D341Med (cell line): ENCODE measurements at places on chromosomes 2 and 18.

- no peak for DNase-seq
These were observed 165.0 kb upstream of the SMIM21 start for GRCh38 chr18:75592527-75592926.

DNA sequence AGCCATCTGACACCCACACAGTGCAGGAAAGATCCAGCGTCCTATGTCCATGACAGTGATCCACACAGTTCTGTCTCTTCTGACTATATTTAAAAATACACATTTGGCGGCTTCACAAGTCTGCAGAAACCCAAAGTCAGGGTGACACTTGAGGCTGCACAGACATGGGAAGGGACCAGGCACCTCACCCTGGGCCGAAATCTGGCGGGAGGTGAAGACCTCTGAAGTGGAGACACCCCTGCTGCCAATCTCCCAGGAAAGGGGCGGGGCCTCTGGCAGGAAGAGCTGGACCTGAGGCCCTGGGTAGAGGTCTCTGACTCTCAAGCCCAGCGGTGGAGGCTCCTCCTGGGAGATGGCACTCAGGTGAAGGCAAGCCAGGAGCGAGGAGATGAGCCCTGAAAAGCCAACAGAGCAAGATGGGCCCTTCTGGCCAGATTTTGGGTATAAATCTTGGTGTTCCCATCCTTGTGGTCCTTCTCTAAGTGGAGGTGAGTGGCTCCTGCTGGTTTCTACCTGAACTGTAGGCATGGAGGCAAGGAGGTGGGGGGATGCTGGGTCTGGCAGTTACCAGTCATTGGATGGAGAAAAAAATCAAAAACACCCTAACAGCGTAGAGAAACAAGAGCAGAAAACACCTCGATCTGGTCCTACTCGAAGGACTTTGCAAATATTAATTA is 248.4 kb downstream of the HDAC4 start:
- DNase-seq: no peak

- no peak for DNase-seq
These were observed 24.2 kb downstream of the SNORC start for GRCh38 chr2:232894251-232894650.

DNA sequence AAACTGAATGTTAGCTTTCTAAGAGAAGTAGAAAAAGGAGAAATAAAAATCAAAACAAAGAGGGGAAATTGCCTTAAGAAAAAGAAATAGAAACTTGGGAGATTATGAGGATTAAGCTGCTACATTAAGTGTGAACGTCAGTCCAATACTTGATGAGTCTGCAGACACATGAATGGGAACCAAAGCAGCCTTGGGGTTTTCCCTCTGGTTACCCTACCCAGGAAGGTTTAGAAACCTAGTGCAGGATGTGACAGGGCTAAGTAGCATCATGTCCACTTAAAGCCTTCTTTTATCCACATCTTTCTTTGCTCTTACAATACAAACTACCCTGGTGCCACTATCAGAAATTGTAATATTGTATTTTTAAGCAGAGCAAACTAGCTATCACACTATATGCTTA is 22.3 kb downstream of the SLC35F5 start:
- DNase-seq: no peak

DNA sequence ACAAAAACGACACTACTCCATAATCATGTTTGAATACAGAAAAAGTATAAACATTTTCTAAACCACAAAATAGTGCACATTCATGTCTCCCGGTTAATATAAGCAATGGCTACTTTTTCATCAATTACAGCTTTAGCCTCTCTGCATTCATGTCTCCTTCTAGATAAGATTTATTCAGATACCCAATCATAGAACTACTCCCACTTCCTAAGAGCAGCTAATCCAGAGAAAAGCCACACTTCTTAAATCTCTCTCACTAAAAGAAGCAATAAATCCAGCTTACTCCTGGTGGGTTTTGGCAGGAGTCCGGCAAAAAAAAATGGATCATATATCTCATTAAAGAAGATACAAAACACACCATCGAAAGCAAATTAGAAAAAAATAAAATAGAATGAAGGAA is 20.1 kb downstream of the DSEL start:
- peak; percentile 51 for DNase-seq

DNA sequence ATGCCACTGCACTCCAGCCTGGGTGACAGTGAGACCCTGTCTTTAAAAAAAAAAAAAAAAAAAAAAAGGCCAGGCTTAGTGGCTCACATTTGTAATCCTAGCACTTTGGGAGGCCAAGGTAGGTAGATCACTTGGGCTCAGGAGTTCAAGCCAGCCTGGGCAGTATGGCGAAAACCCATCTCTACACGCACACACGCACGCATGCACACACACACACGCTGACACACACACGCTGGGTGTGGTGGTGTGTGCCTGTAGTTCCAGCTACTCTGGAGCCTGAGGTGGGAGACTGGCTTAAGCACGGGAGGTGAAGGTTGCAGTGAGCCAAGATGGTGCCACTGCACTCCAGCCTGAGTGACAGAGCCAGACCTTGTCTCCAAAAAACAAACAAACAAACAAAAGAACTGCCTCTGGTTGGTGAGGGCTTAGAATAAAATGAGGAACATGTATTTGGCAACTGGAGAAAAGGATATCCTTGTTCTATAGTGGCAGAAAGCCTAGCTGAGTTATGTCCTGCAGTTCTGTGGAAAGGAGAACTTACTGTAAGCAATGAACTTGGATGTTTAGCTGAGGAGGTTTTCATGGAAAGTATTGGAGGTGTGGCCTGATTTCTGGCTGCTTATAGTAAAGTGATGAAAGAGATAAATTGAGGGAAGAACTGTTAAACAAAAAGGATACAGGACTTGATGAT is 34.0 kb downstream of the HAT1 start:
- no peak for DNase-seq

DNA sequence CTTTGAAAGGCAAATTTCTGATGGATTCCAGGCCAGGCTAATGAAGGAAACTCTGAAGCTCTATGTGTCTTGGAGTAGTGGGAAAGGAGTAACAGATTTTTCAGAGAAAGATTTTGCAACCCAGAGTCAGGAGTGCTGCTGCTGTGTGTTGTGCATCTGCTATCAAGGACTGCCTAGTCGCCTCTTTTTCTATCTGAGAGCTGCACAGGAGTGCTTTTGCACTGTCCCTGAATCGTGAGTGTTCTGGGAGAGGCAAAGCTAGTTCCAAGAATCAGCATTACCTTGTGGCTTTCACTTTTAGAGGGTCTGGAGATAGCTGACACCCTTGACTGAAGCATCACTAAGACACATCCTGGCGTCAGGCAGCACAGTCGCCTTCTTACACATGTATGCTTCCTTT is 336.4 kb downstream of the PARD3B start:
- DNase-seq: no peak

DNA sequence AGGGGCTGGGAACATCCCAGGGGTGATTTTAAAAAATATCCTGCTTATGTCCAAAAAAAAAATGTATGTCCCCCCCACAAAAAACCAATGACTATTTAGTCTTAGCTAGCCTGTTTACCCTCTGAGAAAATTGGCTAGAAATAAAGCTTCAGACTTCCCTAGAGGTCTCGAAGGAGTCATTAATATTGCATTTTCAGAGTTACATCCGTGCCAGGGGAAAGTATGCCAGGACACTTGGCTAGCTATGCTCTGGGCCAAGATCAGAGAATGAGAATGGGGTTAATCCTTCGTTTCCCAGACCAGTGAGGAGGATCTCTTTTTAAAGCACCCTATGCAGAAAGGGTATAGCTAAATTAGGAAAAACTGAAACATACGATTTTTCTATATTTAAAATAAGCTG is 183.6 kb downstream of the MC4R start:
- no peak for DNase-seq

DNA sequence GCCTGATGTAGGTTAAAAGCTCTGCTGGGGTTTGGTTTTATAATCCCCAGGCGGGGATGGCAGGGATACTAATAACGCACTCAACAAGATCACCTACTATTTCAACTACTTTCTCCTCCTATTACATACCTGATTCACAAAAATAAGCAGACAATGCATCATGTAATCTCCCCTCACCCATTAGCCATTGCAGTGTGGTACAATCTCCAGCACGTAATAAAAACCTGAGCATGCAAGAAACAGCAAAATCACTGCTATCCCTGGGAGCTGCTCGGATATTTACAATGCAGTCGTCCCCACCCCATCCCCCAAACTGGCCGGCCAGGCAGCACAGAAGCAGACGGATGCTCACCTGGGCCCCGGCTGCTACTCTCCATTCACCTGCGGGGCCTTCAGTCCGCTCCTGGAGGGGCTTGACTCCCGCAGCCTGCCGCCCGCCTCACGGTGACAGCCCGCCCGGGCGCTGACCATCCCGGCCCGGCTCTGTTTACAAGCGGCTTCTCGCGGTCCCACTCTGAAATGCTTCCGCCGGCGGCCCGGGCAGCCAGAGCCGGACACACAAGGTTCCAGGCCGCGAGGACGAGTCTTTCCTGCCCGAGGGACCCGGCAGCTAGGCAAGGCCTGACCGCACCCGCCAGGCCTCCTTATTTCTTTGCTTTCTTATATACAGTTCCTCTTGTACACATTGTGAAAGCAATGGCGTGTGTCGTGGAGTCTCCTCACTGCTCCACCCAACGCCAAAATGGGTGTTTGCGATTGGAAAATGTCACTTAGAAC is at the start of gene PLEKHM3:
Gene PLEKHM3, minus strand, starts transcription at position 491 of the 777 bp plus-strand sequence. CDS start 23,888 bp downstream, outside the sequence.
- DNase-seq: peak; percentile 86

GRCh38 chr18:12571630-12572029 is 86.3 kb downstream of the SPIRE1 start:
- DNase-seq: no peak

DNA sequence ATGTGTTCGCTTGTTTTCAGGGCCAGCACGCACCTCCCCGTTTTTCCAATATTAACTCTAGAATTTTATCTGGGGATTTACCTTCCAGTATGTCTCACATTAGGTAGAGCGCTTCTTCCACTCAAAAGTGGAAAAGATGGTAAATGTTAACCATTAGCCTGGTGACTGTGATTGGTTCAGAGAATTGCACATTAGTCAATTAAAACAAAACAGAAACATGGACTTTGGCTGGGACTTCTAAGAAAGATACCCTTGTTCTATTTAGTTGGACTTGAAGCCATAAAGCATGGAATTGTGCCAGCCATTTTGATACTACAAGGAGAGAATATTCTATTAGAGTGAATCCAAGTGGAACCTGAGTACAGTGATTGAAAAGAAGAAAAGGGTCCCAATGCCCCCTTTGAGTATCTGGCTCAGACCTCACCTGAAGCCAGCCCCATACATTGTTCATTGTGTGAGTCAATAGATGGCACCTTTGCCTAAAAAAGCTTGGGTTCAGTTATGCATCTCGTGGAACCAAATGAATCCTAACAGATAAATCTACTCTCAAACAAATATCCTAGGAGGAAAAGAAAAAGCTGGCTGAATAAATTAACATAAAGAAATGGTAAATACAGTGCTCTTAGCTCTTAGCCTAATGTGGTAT is 354.3 kb downstream of the IRS1 start:
- no peak for DNase-seq
